Effector memory CD8-positive, alpha-beta T cell (primary cell): ENCODE measurements at places on chromosomes 2 and 18.

GRCh38 chr2:68717305-68717661 lies 17.3 kb upstream of the ARHGAP25 start:
- no peak for DNase-seq

- no peak for DNase-seq
These were observed 375.3 kb downstream of the LNPK start for GRCh38 chr2:175626796-175627195.

GRCh38 chr2:39379643-39380524 lies 57.2 kb downstream of the MAP4K3 start:
- DNase-seq = no peak

DNA sequence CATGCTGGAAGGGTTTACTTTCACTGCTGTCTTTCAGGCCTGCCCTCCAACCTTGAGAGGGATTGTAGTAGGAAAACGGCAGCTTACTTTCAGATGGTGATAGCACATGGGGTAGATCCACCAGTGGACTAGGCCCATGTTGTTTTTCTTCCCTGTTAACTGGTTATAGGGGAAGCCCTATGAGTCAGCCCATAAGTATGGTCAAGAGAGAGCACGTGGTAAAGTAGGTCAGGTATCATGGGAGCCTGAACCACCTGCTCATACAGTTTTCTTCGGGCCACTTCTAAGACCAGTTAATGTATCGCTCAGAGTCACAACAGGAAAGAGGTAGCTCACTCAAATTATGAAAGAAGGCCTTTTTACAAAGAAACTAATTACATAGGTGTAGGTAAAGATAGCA lies 33.0 kb downstream of the PDK1 start:
- DNase-seq = no peak

- no peak for DNase-seq
These were observed 8.9 kb upstream of the CHRNA1 start for GRCh38 chr2:174773215-174773614.

GRCh38 chr18:54444319-54444914 lies 86.7 kb downstream of the C18orf54 start:
- no peak for DNase-seq

GRCh38 chr18:67608191-67608590 lies 91.7 kb upstream of the DSEL start:
- no peak for DNase-seq

DNA sequence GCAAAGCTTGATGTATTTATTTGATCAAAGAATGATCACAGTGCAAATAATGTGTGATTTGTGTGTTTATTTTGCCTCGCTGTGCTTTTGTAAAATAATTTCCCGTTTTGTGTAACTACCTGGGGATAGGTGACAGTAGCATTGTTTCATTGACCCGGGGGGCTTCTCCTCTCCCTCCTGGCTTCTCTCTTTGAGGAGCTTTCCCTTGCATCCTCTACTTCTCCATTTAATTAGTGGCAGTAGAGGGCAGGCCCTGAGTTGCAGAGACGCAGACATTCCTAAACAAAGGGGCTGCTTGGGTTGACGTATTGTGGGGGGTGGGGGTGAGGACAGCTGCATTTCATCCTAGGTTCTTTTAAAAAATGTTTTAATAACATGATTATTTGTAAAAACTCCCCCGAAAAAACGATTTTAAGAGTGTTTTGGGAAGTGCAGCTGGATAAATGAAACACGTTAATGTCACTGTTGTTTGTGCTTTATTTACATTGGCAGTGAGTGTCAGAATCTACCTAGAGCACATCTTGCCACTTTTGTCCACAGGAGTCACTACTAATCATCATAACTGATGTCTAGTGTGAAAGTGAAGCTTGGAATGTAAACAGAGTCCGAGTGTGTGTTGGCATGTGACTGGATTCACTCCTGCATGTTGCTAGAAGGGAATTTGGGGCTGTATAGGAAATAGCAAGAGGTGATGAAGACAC lies 2.2 kb downstream of the NEDD4L start:
- no peak for DNase-seq

DNA sequence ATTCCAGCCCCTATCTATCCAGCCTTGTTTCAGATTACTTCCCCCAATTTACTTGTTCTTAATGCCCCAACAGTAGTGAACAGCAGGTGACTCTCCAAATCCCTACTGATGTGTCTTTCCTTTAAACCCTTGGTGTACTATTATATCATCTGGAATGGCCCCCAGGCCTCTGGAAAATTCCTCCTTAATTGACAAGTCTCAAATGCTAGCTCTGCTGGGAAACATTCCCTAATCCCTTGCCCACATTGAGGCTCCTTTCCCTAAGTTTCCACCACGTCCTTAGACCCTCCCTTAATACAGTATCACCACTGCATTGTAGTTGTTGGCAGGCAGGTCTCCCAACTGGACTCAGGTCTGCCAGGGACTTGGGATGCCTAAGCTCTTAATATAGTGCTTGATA lies 41.0 kb downstream of the MYO3B start:
- no peak for DNase-seq
